ENCODE measurements at places on chromosomes 11 and 22.

- no peak for DNase-seq
Observed at GRCh38 chr11:71115770-71116692, 136.3 kb downstream of the SHANK2 start.

GRCh38 chr11:88531831-88532230, 194.3 kb upstream of the CTSC start:
- no peak for DNase-seq

GRCh38 chr22:24383061-24383460, 44.3 kb upstream of the ADORA2A start:
- DNase-seq: no peak

GRCh38 chr11:119537306-119538253, 114.6 kb upstream of the THY1 start:
- no peak for DNase-seq

GRCh38 chr11:56948991-56949515, 39.7 kb upstream of the OR5AK2 start:
- DNase-seq: no peak

- DNase-seq: no peak
Observed at GRCh38 chr11:78044706-78045105, 19.0 kb upstream of the THRSP start.

- DNase-seq: no peak
Observed at GRCh38 chr22:39349506-39349966, 255 bp upstream of the SYNGR1 start.

- DNase-seq: no peak
Observed at GRCh38 chr11:74744277-74744676, 4.4 kb upstream of the RNF169 start.

DNA sequence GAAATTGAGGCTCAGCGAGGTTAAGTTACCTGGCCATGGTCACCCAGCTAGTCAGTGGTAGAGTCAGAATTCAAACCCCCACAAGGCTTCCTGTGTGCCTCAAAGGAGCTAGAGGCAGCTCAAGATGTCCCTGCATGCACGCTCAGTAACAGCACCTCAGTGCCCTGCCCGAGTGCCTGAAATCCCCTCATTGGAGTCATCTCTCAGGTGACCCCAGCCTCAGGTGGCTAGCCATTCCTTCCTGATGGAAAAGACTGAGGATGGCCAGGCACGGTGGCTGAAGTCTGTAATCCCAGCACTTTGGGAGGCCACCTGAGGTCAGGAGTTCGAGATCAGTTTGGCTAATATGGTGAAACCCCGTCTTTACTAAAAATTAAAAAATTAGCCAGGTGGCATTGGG, 36.9 kb downstream of the LIF start:
- no peak for DNase-seq

GRCh38 chr11:14973621-14974514, 1.7 kb upstream of the CALCA start:
- DNase-seq: no peak

GRCh38 chr11:131136486-131136885, 220.2 kb upstream of the SNX19 start:
- no peak for DNase-seq

DNA sequence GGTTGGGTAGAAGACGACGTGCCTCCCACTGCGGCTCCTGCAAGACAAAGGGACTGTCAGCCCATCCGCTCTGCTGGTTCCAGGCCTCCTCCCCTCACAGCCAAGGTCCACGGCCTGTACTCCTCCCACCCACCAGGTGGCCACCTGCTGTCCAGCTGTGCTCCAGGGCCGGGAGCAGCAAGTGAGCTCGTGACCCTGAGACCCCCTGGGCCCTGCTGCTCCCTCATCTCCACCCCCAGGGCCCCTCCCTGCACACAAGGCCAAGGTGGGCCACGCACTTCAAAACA, 27.4 kb downstream of the TSPAN4 start:
- no peak for DNase-seq

- DNase-seq: no peak
Observed at GRCh38 chr22:47398491-47398890, 636.0 kb downstream of the TBC1D22A start.

GRCh38 chr11:70739811-70740487, 341.6 kb downstream of the CTTN start:
- DNase-seq: no peak

DNA sequence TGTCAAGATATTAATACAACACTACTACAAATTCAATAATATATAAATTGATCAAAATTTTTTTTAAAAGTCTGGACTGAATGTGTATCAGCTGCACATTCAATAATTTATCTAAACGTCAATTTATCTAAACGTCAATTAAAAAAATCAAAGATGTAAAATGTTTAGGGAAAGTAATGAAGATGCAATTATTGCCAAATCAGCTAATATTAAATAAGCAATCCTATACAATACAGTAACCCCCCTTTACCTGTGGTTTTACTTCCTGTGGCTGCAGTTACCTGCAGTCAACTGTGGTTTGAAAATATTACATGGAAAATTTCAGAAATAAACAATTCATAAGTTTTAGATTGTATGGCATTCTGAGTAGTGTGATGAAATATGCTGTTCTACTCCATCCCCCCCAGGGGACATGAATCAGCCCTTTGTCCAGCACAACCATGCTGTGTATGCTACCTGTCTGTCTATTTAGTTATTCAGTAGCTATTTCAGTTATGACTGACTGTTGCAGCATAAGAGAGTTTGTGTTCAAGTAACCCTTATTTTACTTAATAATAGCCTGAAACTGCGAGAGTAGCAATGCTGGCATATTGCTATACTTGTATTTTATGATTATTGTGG, 72.2 kb downstream of the CWF19L2 start:
- DNase-seq: peak; percentile 0

GRCh38 chr22:46198274-46198673, 47.9 kb downstream of the PPARA start:
- no peak for DNase-seq

- DNase-seq: no peak
Observed at GRCh38 chr22:48234011-48234410, 1471.6 kb downstream of the TBC1D22A start.

DNA sequence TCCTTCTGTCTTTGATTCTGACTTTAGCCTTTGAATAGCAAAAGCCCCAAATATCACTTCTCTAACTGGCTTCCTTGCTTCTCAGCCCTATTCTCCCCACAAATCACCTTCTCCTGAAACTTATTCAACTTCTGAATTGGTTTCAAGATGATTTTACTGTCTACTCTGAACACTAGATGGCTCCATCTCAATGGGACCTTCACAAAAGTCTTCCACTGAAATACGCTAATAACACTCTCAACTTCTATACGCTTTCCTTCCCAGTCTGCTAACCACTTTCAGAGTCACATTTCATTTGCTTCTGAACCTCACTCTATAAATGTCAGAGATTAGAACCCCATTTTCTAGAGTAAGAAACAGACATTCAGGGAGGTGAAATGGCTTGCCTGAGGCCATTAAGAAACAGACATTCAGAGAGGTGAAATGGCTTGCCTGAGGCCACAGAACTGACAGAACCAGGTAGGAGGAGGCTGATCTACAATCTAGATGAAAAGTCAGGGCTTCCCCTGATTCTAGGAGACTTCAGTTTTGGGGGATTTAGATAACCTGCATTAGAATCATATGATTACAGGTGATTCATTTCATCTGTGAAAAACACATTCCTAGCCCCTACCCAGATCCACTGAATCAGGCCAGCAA, 20.6 kb downstream of the MORC2 start:
- DNase-seq: peak; percentile 37

DNA sequence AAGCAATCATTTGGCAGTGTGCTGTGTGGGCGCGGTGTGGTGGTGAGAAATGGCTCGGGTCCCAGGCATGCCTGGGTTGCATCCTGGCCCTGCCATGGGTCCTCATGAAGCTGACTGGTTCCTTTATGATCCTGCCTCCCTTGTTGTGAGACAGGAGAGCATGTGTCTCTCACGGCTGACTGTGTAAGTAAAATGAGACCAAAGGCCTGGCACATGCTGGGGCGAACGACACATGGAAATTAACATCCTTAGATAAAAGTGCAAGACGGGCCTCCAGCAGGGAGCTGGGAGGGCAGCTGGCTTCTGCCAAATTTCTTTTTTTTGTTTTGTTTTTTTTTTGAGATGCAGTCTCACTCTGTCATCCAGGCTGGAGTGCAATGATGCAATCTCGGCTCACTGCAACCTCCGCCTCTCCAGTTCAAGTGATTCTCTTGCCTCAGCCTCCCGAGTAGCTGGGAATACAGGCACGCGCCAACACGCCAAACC, 9.4 kb upstream of the FBLN1 start:
- peak; percentile 56 for DNase-seq

DNA sequence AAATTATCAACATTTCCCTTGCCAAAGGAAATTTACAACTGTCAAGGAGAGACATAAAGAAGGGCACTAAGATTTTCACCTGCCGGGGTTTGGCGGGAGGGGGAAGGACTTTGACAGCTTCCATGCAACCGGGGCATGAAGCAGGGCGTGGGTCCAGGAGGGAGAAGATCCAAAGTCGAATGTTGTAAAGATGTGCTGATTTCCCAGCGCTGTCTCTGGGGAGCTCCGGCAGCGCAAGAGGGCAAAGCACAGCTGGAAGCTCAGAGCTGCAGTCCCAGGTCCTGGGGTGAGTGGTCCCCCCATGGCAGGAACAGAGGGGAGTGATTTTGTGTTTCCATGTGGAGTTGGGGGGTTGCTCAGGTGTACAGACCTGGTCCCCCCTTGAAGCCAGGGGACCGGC, at the start of gene MS4A10:
MS4A10 (plus strand) TSS at position 198 of the 400 bp plus-strand sequence. CDS start 5,003 bp downstream, outside the sequence.
- DNase-seq: no peak

DNA sequence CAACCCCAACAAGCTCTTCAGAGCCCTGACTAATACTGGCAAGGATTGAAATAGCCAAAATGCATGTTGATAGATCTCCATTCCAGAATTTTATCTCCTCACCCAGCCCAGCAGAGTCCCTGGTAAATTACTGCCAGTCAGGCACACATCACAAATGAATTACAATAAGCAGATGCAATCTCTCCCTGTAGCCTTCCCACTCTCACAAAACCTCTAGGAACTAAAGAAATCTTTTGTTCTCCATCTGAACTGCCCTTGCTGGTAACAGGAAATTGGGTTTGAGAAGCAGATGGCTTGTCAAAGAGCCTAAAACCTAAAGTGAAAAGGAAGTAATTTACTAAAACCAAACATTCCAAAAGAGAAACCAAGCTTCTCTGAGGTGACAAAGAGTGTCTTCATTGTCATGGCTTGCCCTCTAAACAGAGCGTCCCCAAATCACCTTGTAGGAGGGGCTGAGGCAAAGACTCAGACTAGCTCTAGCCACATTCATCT, 59.5 kb downstream of the FAM168A start:
- DNase-seq: peak; percentile 17

GRCh38 chr11:36564376-36565030, 3.3 kb upstream of the RAG1 start:
- DNase-seq: peak; percentile 26

- no peak for DNase-seq
Observed at GRCh38 chr22:44405661-44406060, 92.4 kb downstream of the RTL6 start.

- no peak for DNase-seq
Observed at GRCh38 chr11:12827929-12828812, 153.9 kb downstream of the TEAD1 start.

GRCh38 chr22:47798229-47798628, 1035.8 kb downstream of the TBC1D22A start:
- DNase-seq: no peak
